Endodermal cell (in vitro differentiated cells): ENCODE measurements at places on chromosomes 4 and X. TPM values are rescaled to one million over a fixed set of nuclear protein-coding genes. Genes with fewer than 3 reads are reported as not detected.

The SULT1E1 gene
- total RNA-seq: not detected in 2 replicates

DNA sequence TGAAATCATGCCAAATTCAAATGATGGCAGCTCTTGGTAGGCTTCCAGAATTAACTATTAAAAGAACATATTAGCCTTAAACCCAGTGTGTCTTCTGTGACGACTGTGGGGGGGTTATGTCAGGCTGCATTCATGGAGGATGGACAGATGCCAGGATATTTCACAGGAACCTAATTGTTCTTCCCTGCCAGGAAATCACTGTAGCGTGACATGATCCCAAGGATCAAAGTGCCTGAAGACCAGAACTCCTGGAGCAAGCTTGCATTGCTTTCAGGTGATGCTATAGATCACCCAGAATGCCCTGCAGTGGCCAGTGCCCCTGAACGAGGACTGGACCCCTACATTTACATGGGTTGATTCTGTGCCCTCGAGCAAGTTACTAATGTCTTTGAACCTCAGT, 1093.0 kb upstream of the TENM3 start:
- H3K4me3 ChIP-seq: no peak overlapping the region
- no peaks in the 10 kb centered on the region for H3K36me3 ChIP-seq
- no peak overlapping the region for H3K27ac ChIP-seq
- H3K27me3 ChIP-seq: no peaks in the 10 kb centered on the region

GRCh38 chr4:127995776-127996175, 30.6 kb downstream of the ABHD18 start:
- H3K36me3 ChIP-seq: peaks cover 55% of the 10 kb centered on the region
- no peak for DNase-seq
- H3K27me3 ChIP-seq: no peaks in the 10 kb centered on the region
- H3K27ac ChIP-seq: no peak overlapping the region
- no peak overlapping the region for H3K4me3 ChIP-seq
- H3K4me1 ChIP-seq: no peaks in the 10 kb centered on the region

The SCML2 gene
- total RNA-seq: 15.4 and 16.8 TPM in 2 replicates

The AGTR2 gene
- 0.07 TPM in 1 of 2 replicates, not detected in the other for total RNA-seq

DNA sequence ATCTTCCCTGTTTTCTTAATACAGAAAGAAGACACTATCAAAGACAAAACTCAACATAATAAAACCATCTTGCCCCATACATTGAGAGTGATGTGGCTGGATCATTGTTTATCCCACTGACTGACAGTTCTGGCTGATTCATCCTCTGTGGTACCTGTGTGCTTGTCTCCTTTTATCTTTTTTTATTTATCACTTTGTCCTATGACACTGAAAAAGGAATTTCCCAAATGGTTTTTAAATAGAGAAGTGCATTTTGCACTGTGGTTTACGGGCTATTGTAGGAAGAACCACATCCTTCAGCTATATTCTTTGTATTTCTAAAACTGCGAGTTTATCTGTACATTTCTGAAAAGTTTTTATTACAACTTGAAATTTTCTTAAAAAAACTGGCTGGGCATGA, 15.0 kb downstream of the TTC29 start:
- no peak overlapping the region for H3K27ac ChIP-seq
- H3K4me3 ChIP-seq: no peak overlapping the region
- peaks cover 3% of the 10 kb centered on the region for H3K4me1 ChIP-seq
- DNase-seq: no peak
- H3K27me3 ChIP-seq: no peaks in the 10 kb centered on the region

The SPATA4 gene
- 0.45 TPM in 1 of 3 replicates, not detected in the others for total RNA-seq

The SATL1 gene
- 0.21 to 0.58 TPM (median 0.54 TPM) in 3 replicates for total RNA-seq

The WNK3 gene
- 30.7 and 40.4 TPM in 2 replicates for total RNA-seq

DNA sequence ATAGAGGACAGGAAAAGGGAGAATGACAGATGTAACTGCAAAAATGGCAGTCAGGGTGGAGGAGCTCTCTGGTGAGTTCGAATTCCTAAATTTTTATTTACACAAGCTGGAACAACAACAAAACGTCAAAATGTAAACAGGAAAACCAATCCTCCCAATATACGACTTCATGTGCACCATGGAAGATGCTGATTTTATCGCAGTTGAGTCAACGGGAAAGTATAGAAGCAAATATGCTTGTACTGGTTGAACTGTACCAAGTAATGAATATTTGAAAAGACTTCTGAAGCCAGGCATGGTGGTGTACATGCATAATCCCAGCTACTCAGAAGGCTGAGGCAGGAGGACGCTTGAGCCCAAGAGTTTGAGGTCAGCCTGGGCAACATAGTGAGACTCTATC, 15.4 kb downstream of the STX18 start:
- no peak overlapping the region for H3K4me3 ChIP-seq
- H3K36me3 ChIP-seq: no peaks in the 10 kb centered on the region
- H3K4me1 ChIP-seq: no peaks in the 10 kb centered on the region

The DUSP21 gene
- not detected in 2 replicates for total RNA-seq

DNA sequence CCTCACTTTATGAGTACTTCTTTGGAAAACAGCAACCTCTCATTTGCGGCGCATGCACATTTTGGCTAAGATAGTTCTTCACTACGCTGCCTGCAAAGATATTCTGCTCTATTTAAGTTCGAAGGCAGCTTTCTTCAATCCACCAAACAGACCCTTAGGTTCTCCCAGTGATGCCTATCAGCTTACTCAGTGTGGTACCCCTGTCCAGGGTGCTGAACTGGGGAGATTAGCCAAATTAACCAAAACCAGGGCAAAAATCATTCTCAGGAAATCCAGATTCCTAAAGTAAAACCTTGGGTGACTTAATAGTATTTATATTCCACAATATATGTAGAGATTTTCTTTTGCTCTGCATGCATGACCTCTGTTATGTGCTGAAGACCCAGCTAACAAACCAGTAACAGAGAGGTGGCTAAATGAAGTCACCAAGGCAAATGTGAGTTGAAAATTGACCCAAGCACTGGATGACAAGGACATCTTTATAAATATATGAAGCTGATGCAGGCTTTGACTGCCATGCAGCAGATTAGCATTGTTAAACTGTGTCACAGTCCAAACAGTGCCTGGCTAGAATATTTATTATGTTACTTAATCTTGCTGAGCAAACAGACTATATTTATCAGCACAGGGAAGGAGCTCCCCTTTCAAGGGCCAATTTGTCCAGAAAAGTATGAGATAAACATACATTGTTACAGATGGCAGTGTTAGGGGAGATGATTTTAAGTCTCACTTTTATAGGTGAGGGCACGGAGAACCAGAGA, 418.2 kb downstream of the STIM2 start:
- H3K27ac ChIP-seq: no peak overlapping the region
- H3K36me3 ChIP-seq: no peaks in the 10 kb centered on the region
- H3K27me3 ChIP-seq: no peaks in the 10 kb centered on the region
- no peak overlapping the region for H3K4me3 ChIP-seq
- no peaks in the 10 kb centered on the region for H3K4me1 ChIP-seq

The VCX3A gene
- not detected in 2 replicates for total RNA-seq

GRCh38 chrX:112867570-112867969, 26.9 kb upstream of the AMOT start:
- H3K36me3 ChIP-seq: no peaks in the 10 kb centered on the region
- H3K27ac ChIP-seq: no peak overlapping the region
- H3K4me1 ChIP-seq: no peaks in the 10 kb centered on the region
- no peaks in the 10 kb centered on the region for H3K27me3 ChIP-seq

DNA sequence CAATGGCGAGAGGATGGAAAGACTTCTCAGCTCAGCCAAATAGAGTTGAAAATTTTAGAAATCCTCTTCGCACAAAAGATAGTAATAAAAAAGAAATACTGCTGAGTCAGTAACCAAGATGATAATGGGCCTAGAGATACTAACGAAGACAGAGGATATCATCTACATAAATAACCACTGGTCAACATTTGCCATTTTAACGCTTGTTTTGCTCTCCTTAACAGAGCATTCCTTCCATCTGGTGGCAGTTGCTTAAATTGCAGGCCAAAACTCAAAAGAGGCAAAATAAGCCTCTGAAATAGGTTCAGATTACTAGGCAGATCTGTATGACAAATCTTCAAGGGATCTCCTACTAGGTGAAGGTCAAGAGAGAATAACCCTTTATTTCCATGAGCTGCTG, 51.7 kb upstream of the MCF2 start:
- H3K4me1 ChIP-seq: no peaks in the 10 kb centered on the region
- no peak overlapping the region for H3K4me3 ChIP-seq
- no peaks in the 10 kb centered on the region for H3K27me3 ChIP-seq
- peak; percentile 66 for DNase-seq
- no peak overlapping the region for H3K27ac ChIP-seq

- H3K36me3 ChIP-seq: no peaks in the 10 kb centered on the region
- H3K27me3 ChIP-seq: no peaks in the 10 kb centered on the region
- H3K27ac ChIP-seq: no peak overlapping the region
- DNase-seq: no peak
- no peak overlapping the region for H3K4me3 ChIP-seq
- no peaks in the 10 kb centered on the region for H3K4me1 ChIP-seq
Observed at GRCh38 chrX:67787196-67787595, 243.4 kb downstream of the AR start.

The PDHA1 gene
- total RNA-seq: 327 and 341 TPM in 2 replicates

- H3K4me3 ChIP-seq: no peak overlapping the region
- H3K27ac ChIP-seq: no peak overlapping the region
- no peaks in the 10 kb centered on the region for H3K27me3 ChIP-seq
- H3K36me3 ChIP-seq: peaks cover 23% of the 10 kb centered on the region
- DNase-seq: no peak
Observed at GRCh38 chrX:71604141-71604540, 14.2 kb downstream of the CXCR3 start.

GRCh38 chr4:144574000-144574399, 72.0 kb upstream of the HHIP start:
- no peak overlapping the region for H3K27ac ChIP-seq
- DNase-seq: no peak
- H3K36me3 ChIP-seq: no peaks in the 10 kb centered on the region
- no peaks in the 10 kb centered on the region for H3K4me1 ChIP-seq
- H3K27me3 ChIP-seq: no peaks in the 10 kb centered on the region

The TEC gene
- 4.3 to 7.4 TPM (median 5.4 TPM) in 3 replicates for total RNA-seq

The CETN2 gene
- 53.7 to 60.5 TPM (median 54.3 TPM) in 3 replicates for total RNA-seq

DNA sequence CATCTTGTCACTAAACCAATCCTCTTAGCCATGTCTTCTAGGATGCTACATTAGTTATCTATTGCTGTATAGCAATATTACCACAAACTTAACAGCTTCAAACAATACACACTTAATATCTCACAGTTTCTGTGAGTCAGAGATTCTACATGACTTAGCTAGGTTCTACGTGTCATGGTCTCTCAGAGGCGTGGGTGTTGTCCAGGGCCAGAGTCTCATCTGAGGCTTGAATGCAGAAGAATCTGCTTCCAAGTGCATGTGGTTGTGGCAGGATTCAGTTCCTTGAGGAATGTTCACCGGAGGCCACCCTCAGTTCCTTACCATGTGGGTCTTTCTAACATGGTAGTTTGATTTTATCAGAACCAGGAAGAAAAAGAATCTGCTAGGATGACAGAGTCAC, 26.4 kb downstream of the PPP1R2C start:
- no peaks in the 10 kb centered on the region for H3K36me3 ChIP-seq
- no peak for DNase-seq
- H3K4me1 ChIP-seq: no peaks in the 10 kb centered on the region
- no peak overlapping the region for H3K27ac ChIP-seq
- no peaks in the 10 kb centered on the region for H3K27me3 ChIP-seq
- no peak overlapping the region for H3K4me3 ChIP-seq

The SPARCL1 gene
- 0.68 to 1.0 TPM (median 0.99 TPM) in 3 replicates for total RNA-seq

The SPANXA2 gene
- total RNA-seq: not detected in 2 replicates

DNA sequence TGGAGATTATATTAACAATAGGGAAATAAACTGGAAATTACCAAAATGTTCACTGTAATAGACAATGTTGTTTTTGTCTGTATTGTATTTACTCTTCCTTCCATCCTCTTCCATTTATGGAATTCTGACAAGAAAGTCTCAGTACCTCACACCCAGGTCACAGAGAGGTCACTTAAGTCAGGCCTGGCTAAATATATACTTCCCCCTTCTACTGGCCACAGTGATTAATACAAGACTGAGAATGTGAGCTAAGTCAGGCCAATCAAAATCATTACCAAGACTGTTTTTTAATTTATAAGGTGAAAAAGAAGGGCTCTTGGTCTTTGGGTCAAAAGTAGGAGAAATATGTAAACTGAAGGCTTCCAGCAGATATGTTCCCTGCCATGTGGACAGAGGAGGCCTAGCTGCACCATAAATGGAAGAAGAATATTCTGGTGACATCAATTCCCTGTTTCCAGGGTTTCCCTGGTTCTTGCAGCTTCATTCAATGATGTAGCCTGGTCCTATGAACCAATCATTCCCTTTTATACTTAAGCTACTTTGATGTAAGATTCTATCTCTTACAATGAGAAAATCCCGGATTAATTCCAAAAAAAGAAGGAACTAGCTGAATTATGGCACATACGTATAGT, 64.3 kb downstream of the LRBA start:
- no peaks in the 10 kb centered on the region for H3K36me3 ChIP-seq
- no peak for DNase-seq
- H3K4me1 ChIP-seq: no peaks in the 10 kb centered on the region
- H3K27me3 ChIP-seq: no peaks in the 10 kb centered on the region

GRCh38 chr4:140042634-140043033, 111.3 kb downstream of the MAML3 start:
- no peak overlapping the region for H3K4me3 ChIP-seq
- H3K27ac ChIP-seq: no peak overlapping the region
- no peaks in the 10 kb centered on the region for H3K27me3 ChIP-seq
- H3K36me3 ChIP-seq: peaks cover 4% of the 10 kb centered on the region

- DNase-seq: peak; percentile 55
- H3K4me1 ChIP-seq: peaks cover 2% of the 10 kb centered on the region
- H3K4me3 ChIP-seq: peak overlapping the region; percentile 92
- peak overlapping the region; percentile 59 for H3K27ac ChIP-seq
- H3K36me3 ChIP-seq: peaks cover 10% of the 10 kb centered on the region
Observed at GRCh38 chr4:8437281-8437680, 3.2 kb downstream of the ACOX3 start.

The EDA gene
- 70.6 to 113 TPM (median 71.0 TPM) in 3 replicates for total RNA-seq

The CNGA1 gene
- total RNA-seq: 0.24 to 0.57 TPM in 2 of 3 replicates, not detected in the other

GRCh38 chr4:10161146-10161545, 44.5 kb upstream of the WDR1 start:
- no peak overlapping the region for H3K27ac ChIP-seq
- H3K27me3 ChIP-seq: no peaks in the 10 kb centered on the region
- DNase-seq: no peak
- H3K4me3 ChIP-seq: no peak overlapping the region

DNA sequence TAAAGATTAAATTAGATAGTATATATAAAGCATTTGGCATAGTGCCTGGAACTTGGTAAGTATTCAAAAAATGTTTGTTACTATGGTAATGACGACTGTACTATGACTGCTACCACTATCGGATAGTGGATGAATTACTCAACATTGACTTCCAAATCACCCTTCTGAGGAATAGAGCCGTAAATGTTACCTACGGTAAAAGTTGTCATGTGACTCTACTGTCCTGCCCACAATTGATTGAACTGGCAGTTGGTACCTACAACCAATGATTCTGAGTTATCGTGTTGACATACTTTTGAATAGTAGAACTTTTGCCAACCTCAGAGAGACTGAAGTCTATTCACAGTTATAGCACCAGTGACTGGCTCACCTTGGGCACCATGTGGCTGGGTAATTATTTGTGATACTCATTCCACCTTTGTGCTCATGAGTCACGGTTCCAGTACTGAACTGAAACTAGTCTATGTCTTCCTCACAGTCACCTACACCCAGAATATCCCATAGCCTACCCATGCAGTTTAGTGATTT, 185.5 kb upstream of the PITX2 start:
- H3K4me3 ChIP-seq: no peak overlapping the region
- no peak overlapping the region for H3K27ac ChIP-seq
- DNase-seq: no peak
- no peaks in the 10 kb centered on the region for H3K36me3 ChIP-seq
- H3K4me1 ChIP-seq: no peaks in the 10 kb centered on the region
